Effector CD8-positive, alpha-beta T cell (primary cell): ENCODE measurements at places on chromosomes 1 and 21.

DNA sequence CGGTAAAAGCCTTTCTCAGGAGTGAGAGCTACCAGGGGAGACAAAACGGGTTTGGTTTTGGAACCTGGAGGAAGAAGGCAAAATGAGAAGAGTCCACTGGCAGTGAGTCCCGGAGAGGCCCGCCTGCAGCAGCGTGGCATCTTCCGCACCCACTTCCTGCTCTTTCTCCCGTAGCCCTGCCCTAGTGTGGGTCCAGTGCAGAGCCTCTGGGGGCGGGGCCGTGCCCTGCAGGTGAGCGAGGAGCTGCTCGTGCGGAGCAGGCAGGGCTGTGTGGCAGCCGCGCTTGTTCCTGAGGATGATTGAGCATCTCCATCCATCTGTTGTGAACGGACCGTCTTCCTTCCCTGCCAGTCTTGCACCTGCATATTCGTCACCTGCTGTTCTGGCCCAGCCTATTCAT lies 66.5 kb downstream of the PEX14 start:
- no peak for DNase-seq

- no peak for DNase-seq
These were observed 291.1 kb downstream of the PCP4 start for GRCh38 chr21:40158366-40158765.

DNA sequence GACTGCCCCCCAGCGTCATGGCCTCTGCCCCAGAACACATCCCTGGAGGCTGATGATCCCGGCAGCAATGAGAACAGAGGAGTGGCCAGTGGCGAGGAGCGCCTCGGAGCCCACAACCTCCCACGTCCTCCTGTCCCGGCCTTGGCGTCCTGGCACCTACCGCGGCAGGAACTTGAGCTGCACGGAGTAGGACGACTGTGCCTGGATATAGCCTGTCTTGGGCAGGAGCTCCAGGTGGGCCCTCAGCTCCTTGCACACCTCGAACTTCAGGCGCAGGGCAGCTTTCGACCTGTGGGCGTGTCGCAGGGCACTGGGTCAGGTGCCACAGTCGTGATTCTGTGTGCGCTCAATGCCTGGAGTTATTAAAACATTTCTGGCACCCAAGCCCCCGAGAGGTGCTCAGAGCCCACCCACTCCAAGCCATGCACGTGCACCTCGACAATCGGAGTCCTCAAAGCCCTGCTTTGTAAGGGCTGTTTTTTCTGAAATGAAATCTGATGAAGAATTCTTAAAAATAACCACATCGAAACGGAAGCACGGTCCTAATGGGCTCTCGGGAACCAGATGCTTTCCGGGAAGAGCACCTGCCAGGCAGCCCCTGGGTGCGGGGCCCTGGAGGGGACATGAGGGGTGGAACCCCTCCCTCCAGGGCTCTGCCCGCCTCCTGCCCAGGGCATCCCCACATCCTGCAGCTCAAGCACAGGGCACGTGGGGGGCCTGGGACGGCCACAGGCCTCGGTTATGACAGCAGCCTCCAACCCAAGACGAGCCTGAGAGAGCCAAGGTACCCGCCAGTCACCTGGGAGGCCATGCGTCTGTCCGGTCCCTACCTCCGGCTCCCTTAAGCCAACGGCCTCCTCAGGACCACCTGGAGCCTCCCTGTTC lies 23.0 kb upstream of the TMEM52 start:
- DNase-seq = no peak

- no peak for DNase-seq
These were observed 41.2 kb downstream of the BACE2 start for GRCh38 chr21:41209016-41209619.

GRCh38 chr1:11564237-11564636 lies 85.3 kb downstream of the DISP3 start:
- no peak for DNase-seq

DNA sequence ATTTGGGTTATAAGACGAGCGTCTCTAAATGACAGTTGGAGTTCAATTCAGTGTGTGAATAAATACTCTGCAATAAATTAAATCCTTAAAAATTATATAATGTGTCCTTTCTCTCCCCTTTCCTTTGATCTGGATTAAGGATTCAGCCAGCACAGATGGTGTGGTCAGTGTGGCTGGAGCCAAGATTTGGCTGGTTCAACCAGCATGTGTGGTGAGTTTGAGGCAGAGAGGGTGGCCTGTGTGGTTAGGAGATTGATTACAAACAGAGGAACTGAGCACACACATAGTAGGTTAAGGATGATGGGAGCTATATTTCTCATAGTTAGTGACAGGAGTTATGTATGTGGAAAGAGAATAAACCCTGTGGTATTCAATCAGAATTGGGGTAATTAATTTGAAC lies 14.2 kb upstream of the AMIGO1 start:
- DNase-seq = no peak

- no peak for DNase-seq
These were observed 30.3 kb upstream of the NUF2 start for GRCh38 chr1:163291461-163291860.

GRCh38 chr1:151825204-151825603 lies 6.4 kb downstream of the RORC start:
- DNase-seq = no peak

- no peak for DNase-seq
These were observed 16.9 kb downstream of the AGPAT3 start for GRCh38 chr21:43881935-43882334.

DNA sequence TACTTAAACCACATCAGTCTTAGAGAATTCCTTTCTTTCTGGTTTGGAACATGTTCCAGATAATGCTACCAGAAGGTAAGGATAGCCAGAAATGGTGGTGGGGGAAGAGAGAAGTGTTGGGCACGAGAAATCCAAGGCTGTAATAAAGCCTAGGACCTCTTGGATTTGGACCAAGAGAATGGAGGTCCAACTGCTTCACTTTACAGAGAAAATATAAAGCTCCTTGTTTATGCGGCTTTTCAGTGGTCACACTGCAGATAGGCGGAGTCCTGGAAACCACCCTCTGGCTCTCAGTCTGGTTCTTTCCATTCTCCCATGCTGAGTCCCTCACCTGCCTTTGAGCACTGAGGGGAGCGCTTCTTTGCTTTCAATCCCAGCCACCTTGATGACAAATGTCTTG lies 87.8 kb downstream of the ADCY10 start:
- DNase-seq = no peak

DNA sequence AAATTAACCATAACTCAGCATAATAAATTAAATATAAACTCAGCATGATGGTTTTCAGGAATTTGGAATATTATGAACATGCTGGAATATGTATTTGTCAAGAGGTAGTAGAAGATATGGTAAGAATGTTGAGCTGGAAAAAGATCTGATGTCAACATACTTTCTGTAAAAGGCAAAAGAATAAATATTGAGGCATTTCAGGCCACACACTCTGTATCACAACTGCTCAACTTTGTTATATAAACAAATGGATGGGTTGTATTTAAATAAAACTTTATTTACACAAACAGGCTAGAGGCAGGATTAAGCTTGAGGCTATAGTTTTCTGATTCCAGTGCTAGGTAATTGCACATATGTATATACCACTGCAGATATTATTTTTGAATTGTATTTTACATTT lies 1409.4 kb downstream of the MRPL39 start:
- DNase-seq = no peak

GRCh38 chr1:197415221-197415620 lies 147.2 kb downstream of the CRB1 start:
- no peak for DNase-seq

DNA sequence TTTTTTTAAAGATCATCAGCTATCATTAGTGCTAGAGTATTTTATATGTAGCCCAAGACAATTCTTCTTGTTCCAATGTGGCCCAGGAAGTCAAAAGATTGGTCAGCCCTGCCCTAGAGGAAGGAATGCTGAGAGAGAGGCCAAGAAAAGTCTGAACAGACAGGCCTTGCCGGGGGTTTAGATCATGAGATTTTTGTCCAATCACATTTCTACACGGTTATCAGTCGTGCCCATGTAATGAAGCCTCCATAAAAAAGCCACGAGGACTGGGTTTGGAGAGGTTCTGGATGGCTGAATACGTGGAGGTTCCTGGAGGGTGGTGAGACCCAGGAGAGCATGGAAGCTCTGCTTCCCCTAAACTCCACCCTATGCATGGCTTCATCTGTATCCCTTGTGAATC lies 24.3 kb upstream of the ENO1 start:
- DNase-seq = no peak

GRCh38 chr1:228011721-228012311 lies 5.0 kb downstream of the WNT3A start:
- DNase-seq = no peak

- no peak for DNase-seq
These were observed 326.7 kb downstream of the PAPPA2 start for GRCh38 chr1:176789571-176790090.

- no peak for DNase-seq
These were observed 204.4 kb upstream of the VAMP3 start for GRCh38 chr1:7566417-7567375.

DNA sequence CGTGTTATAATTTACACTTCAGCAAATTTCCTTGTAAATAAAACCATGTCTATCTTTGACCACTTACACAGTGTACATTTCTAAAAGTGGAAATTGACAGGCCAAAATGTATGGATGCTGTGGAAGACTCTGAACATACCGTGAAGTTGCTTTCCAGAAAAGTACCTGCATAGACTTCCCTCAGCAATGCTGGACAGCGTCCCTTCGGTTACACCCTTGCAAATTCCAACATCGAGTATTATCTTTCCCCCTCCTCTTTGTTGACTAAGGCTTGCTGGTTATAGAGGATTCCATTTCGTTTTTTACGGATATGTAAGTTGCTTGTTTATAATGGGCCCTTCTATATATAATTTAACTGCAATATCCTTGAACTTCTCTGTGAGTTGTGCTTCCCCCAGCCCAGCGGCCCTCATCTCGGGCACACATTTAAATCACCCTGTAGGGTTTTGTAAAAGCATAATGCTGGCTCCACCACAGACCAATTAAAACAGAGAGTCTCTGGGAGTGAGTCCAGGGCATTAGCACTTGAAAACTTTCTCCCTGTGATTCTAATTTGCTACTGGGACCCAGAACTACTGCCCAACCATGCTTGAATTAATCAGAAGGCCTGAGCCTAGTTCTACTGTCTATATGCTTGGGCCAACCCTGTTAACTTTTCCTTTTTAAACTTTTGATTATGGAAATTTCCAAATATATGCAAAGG lies 230.3 kb downstream of the GRIK3 start:
- no peak for DNase-seq

- no peak for DNase-seq
These were observed 50.9 kb upstream of the TRABD2B start for GRCh38 chr1:48048064-48048463.

- DNase-seq = no peak
These were observed 4.9 kb downstream of the STK40 start for GRCh38 chr1:36380782-36381181.

GRCh38 chr1:233252441-233252840 lies 43.1 kb downstream of the PCNX2 start:
- DNase-seq = no peak

GRCh38 chr1:201876148-201876818 lies 12.4 kb upstream of the SHISA4 start:
- DNase-seq = no peak

DNA sequence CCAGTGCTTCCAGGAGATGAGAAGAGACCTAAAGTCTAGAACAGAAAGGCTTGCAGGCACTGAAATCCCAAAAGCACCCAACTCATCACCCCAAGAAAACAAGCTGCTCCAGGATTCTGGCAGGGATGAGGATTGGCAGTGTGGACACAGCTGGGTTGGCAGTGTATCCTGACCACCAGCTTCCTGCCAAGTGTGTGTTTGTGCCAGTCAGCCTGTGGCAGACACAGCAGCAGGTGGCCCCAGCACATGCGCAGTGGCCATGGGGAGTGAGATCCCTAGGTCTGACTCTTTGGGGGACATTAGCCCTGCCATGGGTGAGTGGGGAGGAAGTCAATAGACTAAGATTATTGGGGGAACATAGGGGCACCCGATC lies 8.7 kb upstream of the SNAPIN start:
- DNase-seq = no peak

DNA sequence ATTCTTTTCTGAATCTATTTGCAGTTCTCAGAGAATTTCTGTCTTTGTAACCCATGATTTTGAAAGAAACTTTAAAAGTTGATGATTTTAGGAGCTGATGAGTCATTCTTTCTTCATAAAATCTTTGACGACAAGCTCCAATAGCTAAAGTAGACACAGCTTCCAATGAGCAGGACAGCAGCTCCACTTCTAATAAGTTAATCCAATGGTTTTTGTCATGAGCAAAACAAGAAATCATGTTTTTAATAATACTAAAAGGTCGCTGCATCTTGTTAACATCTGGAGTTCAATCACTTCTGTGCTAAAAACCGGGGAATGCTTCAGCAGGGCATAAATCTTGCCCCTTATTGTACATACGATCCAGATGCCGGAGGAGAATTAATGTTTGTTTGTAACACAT lies 48.9 kb upstream of the GORAB start:
- DNase-seq = no peak

- no peak for DNase-seq
These were observed 22.7 kb upstream of the FHAD1 start for GRCh38 chr1:15224259-15224869.
